ENCODE measurements at places on chromosomes 2 and 18.

GRCh38 chr2:199315299-199316179 lies 142.2 kb downstream of the SATB2 start:
- DNase-seq: peak; percentile 53

DNA sequence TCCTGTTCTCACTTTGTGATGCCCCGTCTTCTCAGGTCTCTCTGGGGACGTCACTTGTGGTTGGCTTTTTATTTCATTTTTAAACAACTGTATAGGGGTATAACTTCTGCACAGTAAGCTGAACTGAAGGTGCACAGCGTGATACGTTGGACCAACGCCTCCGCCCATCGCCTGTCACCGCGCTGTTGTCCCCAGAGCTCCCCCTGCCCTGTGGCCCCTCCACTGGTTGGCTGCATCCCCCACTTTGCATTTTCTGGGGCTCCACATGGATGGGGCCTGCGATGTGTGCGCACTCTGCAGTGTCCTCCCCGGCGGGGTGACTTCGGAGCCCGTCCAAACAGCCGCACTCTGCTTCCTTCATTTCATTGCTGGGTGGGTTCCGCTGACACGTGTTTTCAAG lies 14.3 kb downstream of the GPR35 start:
- DNase-seq: no peak

GRCh38 chr2:172242961-172243360 lies 140.3 kb upstream of the DLX2 start:
- DNase-seq: no peak

DNA sequence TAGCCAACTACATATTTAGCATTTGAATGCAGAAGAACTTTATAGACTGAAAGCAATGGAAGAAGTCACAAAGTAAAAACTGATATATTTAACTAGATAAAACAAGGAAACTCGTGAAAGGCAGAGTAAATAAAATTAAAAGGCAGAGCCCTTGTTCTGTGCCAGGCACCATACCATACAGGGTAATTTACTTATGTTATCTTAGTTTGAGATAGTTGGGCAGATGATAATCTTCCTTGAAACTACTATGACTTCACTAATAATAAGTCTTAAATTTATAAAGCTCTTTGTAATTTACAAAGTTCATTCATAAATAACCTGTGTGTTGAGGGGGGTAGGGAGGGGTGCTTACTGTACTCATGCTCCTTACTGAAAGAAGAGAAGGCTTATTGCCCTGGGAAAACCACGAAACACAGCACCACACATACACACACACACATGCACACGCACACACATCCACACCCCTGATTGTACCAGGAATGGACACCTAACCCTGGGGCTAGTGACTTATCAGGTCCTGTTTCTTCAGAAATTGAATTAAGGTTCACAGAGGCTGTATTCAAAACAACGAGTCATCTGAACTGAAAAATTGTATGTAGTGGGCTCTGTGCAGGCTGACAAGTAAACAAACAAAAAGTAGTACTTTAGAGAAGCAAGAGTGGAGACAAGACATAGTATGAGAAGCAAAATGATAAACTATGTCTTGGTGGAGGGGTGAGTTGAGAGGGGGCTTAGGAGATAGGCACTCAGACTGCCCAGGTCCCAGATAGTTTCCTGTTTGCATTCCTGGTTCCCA lies 38.1 kb downstream of the AGFG1 start:
- peak; percentile 41 for DNase-seq

- DNase-seq: no peak
Measured at GRCh38 chr18:48028696-48029095, 98.2 kb upstream of the SMAD2 start.

- DNase-seq: peak; percentile 95
Measured at GRCh38 chr2:45283764-45284620, 274.7 kb upstream of the SIX2 start.

GRCh38 chr18:65610939-65611338 lies 139.9 kb upstream of the CDH7 start:
- DNase-seq: no peak

DNA sequence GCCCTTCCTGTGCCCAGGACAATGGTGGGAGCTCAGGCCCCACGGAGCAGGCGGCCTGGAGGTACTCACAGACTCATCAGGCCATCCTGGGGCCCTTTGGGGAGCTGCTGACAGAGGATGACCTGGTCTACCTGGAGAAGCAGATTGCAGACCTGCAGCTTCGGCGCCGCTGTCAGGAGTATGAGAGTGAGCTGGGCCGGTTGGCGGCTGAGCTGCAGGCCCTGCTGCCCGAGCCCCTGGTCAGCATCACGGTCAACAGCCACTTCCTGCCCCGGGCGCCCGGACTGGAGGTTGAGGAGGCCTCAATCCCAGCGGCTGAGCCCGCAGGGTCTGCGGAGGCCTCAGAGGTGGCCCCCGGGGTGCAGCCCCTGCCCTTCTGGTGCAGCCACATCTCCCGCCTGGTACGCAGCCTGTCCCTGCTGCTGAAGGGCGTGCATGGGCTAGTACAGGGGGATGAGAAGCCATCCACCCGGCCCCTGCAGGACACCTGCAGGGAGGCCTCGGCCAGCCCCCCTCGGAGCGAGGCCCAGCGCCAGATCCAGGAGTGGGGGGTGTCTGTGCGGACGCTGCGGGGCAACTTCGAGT lies 8.3 kb upstream of the KLHL30 start:
- DNase-seq: no peak

DNA sequence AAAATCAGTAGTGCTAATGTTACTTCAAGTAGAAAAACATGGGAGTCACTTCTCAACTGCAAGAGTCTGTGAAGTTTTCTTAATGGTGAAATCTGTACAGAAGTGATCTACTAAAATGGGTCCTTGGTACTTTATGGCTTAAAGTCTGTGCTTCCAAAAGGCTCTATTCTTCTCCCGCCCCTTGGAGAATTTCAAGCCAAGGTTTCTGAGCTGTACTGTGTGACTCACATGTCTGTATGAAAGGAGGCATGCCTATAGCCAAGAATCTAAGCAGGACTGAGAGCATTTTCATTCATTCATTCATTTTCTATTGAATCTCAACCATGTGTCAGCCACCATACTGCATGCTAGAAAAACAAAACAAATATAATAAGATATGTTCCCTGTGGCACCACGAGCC lies 19.8 kb upstream of the DDX18 start:
- DNase-seq: no peak

DNA sequence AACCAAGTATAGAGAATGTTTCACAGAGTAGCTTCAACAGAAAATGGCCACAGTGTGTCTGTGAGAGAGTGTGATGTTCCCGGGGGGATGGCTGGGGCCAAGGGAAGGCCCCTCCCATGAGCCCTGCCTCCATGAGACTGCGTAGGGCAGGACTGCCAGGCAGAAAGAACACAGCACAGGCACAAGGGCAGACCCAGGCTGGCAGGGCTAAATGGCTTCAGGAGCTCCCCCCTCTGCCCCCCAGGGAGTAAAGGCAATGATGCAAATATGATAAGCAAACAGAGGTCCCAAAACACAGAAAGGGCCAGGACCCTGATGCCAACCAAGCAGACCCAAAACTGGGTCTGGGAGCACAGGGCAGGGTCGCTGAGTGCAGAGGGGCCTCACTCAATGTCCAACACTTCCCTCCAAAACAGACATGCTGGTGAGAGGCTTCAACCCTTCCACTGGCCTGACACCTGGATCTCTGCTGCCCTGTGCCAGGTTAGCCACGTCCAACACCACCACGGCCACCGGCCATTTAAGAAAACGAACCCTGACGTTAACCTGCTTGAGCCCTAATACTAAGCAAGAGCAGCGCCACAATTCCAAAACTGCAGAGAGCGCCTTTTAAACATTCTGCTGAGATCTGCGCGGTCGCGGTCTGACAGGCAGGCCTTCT lies 90.3 kb downstream of the HDAC4 start:
- DNase-seq: no peak

- DNase-seq: no peak
Measured at GRCh38 chr18:62347089-62347506, 22.0 kb downstream of the TNFRSF11A start.

- DNase-seq: no peak
Measured at GRCh38 chr2:12932192-12932591, 215.5 kb downstream of the TRIB2 start.

All from skeletal muscle cell (primary cell).